ENCODE measurements at places on chromosomes 3 and 15.

DNA sequence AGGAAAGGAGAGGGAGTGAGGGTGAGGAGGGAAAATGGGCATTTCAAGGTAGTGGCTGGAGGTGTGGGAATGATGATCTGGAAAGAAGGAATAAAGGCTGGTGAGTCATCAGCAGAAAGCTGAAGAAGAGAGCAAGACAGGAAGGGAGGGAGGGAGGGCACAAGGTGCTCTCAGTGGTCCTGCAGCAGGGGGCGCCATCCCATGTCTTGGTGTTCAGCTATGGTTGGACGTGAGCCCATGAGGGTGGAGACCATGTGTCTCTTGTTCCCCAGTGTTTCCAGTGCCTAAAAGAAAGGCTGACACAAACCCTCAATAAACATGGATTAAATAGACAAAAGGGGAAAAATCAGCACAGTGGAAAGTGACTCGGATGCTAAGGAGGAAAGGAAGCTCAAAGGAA is 228.5 kb downstream of the NTRK3 start:
- DNase-seq: no peak

DNA sequence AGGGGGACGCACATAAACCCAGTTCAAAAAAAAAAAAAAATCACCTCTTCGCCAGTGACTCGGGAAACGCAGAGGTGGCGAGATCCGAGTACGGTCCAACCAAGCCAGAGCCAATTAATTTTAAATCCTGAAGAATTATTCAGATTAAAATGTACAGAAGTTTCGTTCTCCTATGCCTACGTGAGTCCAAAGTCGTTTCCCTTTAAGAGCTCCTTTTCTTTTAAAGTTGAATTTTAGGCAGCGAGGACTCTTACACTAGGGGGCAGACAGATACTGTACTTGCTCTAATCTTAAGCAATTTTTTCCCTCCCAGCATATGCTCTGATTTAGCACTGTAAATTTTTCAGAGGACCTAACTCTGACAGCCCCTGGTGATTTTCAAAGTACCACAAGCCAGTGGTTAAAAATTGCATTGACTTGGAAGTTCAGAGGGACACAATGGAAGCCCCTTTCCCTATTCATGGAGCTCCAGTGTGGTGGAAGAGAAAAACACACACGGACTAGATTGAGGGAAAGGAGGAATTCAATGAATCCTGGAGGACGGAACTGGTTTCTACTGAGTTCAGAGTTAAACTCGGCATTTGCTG is 3.3 kb upstream of the NR2F2 start:
- DNase-seq: no peak

DNA sequence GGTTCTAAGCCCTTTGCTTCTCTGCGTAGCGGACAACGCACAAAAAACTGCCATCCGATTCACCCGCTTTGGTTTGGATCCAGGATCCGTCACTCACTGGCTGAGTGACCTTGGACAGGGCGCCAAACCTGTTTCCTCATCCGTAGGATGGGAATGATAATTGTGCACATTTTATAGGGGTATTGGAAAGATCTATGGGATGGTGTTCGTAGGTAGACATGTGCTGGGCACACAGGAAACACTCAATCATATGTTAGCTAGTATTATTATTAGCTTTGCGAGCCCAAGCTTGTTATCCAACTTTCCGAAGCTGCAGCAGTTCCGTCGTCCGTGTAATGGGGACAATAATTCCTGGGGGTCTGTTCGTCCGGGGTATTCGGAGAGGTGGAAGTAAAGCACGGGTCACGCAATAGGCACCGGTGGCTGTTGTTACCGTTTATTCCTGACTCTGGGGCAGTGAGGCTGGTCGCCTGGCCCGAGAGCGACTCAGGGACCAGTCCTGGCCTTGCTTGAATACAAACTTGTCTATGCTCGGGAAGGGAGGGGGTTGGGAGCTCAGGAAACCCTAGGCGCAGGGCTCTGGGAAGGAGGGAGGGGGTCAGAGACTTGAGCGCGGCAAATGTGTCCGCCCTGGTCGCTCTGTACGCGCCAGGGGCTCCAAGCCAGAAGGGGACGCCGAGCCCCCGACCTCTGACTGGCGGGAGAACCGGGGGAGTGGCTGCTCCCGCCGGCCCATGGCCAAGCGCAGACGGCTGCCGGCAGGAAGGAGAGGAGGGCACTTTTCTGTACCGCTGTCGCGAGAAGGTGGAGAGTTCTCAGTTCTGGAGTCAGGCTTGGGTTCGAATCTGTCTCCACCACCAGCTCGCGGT is 1.3 kb downstream of the SPSB4 start:
- no peak for DNase-seq

GRCh38 chr3:16026753-16027152 is 147.7 kb upstream of the GALNT15 start:
- no peak for DNase-seq

DNA sequence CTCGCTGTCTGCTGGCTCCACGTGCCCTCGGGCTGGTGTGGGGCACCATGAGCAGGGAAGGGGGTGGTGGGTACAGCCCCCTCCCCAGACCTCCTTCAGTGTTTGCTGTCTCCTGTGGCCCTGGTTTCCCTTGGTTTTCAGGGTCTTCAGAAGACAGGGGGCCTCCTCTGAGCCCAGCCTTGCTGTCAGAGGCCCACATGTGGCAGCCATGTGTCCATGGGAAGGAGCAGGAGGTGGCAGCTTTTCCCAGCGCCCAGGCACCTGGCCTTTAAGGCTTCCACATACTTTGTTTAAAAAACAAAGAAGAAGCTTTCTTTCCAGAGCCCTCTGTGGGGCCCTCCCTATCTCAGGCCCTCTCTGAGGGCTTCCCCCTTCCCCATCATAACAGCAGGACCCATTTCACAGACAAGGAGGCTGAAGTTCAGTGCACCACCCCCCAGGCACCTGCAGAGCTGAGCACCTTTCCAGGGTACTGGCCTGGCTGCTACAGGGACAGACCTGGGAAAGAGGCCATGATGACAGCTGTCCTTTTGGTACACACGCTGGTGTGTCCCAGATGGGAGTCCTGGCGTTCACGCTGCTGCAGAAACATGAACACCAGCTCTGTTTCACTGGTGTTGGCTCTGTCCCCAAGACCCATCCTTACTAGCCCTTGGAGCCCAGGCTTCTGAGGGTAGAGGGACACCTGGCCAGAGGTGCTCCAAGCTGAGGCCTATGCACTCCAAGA is 73.7 kb downstream of the DNAJB8 start:
- DNase-seq: no peak

DNA sequence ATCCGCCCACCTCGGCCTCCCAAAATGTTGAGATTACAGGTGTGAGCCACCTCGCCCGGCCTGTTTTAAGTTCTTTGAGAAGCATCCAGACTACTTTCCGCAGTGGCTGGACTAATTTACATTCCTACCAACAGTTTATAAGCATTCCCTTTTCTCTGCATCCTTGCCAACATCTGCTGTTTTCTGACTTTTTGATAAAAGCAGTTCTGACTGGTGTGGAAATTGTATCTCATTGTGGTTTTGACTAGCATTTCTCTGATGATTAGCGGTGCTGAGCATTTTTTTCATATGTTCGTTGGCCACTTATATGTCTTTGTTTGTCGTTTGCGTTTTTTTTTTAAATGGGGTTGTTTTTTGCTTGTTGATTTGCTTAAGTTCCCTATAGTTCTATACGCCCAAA is 208.4 kb upstream of the DPPA4 start:
- no peak for DNase-seq

DNA sequence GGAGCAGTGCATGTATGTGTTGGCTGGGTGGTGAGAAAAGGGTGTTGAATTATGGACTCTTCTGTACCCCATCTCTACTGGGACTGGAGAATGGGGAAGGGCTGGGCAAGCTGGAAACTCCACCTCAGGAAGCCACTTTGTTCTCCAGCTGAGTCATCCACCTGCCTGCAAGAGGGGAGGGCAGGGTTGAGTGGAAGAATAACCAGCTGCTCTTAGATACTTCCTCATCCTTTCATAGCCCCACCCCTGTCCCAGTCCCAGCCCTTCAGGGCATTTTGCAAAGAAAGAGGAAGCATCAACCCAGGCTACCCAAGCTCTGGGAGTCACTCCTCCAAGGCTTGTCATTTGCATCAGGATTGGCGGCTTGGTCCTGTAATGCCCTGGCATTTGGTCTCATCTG is 33.1 kb downstream of the RAB11A start:
- no peak for DNase-seq
